Testis (tissue), 5 donors: ENCODE measurements at places on chromosomes 7 and 10. TPM values are rescaled to one million over a fixed set of nuclear protein-coding genes. Genes with fewer than 3 reads are reported as not detected.

CYREN gene
- 47.3 TPM for total RNA-seq

CYTH3 gene
- 65.5 TPM for total RNA-seq

ANXA8 gene
- 2.5 TPM for total RNA-seq

OR2A1 gene
- total RNA-seq = 0.37 TPM

GAD2 gene
- total RNA-seq = 2.2 TPM
